ENCODE measurements at places on chromosomes 3 and 15. TPM values are rescaled to one million over a fixed set of nuclear protein-coding genes. Genes with fewer than 3 reads are reported as not detected.

The CMTM8 gene
- 0.15 TPM for polyA plus RNA-seq

The ZNF385D gene
- polyA plus RNA-seq, result 0.57 TPM

The ILDR1 gene
- not detected for polyA plus RNA-seq

The EOMES gene
- not detected for polyA plus RNA-seq

GRCh38 chr3:14486460-14486859 is 53.7 kb downstream of the GRIP2 start:
- DNase-seq, result no peak

DNA sequence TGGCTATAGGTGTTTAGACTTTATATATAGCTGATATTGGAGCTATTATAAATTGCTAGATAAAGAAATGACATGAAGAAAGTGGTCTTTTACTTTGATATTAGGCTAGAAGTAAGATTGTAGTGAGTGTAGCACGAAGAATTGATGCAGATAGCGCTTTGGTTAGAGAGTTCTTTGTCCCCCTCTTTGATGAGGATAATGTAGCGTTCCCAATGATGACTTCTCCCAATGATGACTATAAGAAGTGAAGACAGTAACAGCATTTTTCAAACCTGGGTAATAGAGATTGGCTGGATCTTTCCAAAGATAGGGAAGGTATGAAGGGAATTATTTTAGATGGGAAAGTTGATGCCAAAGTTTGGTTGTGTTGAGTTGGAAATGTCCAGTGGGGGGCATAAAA is 4.3 kb downstream of the MINDY2 start:
- no peak for DNase-seq

DNA sequence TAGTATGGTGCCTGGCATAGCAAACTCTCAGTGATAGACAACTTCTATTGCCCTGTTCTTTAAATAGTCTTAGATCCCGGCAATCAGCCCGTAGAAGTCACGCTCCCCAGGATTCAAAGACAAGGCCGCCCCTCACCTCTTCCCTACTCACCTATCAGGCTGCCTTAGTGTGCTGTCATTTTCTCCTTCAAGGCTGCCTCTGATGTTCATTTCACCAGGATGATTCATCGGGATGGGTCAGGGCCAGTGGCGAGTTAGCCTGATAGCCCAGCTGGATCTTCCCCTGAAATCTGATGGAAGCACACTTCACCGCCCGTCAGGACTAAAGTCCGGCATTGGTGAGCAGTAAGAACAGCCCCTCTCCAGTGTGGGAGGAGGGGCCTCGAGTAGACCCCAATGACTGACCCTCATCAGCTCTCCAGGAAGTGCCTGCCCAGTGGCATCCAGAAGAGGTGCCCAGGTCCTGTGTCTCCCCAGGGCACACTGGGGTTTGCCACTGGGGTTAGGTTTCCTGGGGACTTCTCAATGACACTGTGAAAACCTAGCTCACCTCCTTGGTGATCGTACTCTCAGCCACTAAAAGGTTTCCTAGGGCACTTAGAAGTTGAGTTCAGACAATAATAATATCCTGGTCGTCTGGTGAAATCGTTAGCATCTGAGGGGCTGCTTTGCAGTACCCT is 37.5 kb downstream of the TPM1 start:
- peak; percentile 78 for DNase-seq

DNA sequence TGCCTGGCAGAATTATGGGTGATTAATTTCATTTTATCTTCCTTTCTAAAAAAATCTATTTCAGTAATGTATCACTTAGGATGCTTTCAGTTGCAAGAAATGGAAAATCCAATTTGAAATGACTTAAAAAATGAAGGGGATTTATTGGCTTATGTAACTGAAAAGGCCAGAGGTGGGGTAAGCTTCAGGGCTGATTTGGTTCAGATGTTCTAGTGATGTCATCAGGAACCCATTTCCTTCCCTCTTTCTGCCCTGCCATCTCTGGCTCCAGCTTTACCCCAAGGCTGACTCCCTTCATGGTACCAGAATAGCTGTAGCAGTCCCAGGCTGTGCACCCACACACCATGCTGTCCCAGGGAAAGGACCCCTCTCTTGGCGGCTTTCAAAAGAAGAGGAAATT is 18.5 kb upstream of the REC114 start:
- no peak for DNase-seq

GRCh38 chr3:58711871-58712270 is 45.3 kb upstream of the FAM3D start:
- no peak for DNase-seq

DNA sequence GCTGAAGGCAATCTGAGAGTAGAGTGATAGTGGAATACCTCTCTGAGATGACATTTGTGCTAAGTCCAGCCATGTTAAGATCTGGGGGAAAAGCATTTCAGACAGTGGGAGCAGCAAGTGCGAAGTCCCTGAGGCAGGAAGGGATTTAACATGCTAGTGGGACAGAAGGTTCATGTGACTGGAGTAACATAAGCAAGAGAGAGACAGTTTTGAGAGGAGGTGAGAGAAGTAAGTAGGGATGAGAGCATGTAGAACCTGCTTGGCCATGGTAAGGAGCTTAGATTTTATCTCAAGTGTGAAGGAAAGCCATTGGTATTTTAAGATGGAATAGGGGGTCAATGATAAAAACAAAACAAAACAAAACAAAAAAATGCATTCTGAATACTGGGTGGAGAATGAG is 358.6 kb upstream of the KCNH8 start:
- no peak for DNase-seq

DNA sequence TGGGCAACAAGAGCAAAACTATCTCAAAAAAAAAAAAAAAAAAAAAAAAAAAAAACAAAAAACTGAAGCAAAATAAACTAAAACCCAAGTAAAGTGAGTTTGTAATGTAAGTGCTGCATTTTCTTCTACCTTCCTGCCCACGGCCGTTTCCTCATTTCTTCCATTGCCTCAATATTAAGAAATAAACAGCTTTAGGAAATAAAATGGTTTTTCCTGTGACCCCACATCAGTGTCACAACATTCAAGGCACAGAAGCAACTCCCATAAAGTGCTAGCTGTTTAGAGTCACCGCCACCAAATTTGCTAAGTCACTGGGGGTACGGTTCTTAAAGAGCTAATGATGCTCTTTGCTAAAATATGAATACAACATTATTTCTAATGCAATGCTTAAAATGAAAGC is 3.3 kb downstream of the PKM start:
- DNase-seq, result no peak

Data from IMR-90 (cell line).